ENCODE measurements at places on chromosomes 16 and 17. TPM values are rescaled to one million over a fixed set of nuclear protein-coding genes. Genes with fewer than 3 reads are reported as not detected.

Gene KRTAP9-2
- total RNA-seq, result not detected

- DNase-seq, result no peak
Measured at GRCh38 chr17:75832164-75832651, 12.0 kb downstream of the UNC13D start.

Gene KCNG4
- total RNA-seq, result not detected

Gene EVPL
- 8.2 TPM for total RNA-seq

Gene HOXB2
- not detected for total RNA-seq

- no peak for DNase-seq
Measured at GRCh38 chr17:36182176-36183000, 6.0 kb upstream of the TBC1D3B start.

Gene TMEM11
- 21.3 TPM for total RNA-seq

- no peak for DNase-seq
Measured at GRCh38 chr16:79006206-79006605, 594.3 kb downstream of the MAF start.

Gene AANAT
- not detected for total RNA-seq

Gene AOC3
- total RNA-seq, result 8.7 TPM
